ENCODE measurements at places on chromosomes 6 and 20.

DNA sequence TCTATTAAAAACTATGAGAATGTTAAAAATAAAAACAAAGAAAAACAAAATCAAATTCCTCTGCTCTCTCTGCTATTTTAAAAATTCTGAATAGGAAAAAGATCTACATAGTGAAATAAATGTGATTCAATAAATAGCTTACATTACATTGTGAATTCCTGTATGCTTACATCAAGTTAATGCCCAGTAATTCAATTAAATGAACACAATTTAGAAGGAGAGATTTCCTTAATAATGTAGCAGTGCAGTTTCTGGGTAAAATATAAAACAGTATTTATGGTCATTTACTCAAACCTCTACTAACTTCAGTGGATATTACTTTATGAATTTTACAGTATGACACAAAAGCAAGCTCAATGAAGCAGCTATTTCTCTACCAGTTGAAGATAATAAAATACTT is 594.6 kb downstream of the EYS start:
- no peak for DNase-seq

- DNase-seq: no peak
Measured at GRCh38 chr6:146224988-146225387, 196.1 kb downstream of the GRM1 start.

- DNase-seq: peak; percentile 21
Measured at GRCh38 chr6:4093288-4093687, 14.4 kb upstream of the FAM217A start.

DNA sequence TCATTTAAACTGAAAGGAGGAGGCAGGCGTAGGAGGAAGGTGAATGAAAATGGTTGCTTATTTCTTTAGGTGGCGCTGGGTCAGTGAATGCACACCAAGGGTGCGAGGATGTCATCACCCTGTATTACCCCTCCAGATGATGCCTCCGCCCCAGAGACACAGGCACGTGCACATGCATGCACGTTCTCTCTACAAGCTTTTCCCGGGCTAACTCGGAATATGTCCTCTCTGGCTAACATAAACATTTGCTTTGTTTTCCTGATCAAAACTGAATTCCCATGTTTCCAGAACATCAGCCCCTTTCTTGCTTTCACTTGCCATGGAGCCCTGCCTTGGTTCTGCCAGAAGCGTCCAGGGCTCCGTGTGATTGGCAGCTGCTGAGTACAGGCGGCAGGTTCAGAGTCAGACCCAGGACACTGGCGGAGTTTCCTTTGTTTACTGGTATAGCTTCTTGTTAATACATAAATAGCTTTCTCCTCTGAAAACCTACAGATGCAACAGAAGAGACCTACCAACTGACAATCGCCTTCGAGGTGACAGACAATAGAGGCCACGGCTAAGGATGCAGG is 131.2 kb upstream of the RPS6KA2 start:
- no peak for DNase-seq

- DNase-seq: no peak
Measured at GRCh38 chr20:60921022-60921622, 330.9 kb upstream of the CDH4 start.

DNA sequence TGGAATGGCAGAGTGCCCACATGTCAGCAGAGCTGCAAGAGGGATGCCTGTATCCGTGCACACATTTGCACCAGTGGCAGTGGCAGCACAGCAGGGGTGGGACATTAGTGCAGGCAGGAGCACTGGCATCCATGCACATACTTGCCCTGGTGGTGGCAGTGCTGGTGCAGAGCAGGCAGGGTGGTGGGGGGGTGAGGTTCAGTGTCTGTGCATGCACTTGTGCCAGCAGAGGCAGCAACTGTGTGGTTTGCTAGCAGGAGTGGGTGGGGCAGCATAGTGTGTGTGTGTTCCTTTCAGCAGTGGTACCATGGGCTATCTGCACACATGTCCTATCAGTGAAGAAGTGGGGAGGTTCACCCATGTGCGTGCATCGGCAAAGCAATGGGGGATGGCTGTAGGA is 151.6 kb downstream of the EPM2A start:
- DNase-seq: no peak

DNA sequence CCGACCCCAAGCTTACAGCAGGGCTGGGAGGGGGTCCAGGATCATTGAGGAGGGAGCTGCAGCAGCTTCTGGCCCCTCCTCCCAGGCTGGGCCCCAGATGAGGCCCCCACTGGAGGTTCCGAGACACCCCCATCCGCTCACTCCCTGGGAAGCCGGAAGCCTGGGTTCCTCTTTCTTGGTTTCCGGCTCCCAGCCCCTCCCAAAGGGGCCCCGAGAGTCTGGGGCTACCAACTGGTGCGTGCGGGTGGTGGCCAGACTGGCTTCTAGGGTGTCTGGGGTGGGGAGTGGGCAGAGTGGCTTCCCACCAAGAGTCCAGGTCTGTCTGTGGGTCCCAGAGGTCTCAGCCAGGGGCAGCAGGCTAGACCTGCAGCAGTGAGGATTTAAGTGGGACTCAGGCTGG is 2.2 kb downstream of the RGS19 start:
- DNase-seq: no peak

DNA sequence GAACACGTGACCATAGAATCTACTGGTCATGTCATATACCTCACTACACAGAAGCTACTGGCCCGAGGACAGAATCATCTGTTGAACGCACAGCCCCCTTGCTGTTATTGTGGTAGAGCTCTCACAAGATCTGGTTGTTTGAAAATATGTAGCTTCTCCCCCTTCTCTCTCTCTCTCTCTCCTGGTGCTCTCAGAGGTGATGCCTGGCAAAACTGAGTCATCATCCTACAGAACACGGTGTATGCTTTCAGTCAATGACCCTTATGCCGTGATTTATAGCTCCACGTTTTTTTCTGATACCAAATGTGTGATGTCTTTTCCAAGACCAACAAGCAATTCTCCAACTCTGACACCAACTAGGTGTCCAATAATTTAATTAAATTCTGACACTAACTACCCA is 13.0 kb upstream of the RBM24 start:
- DNase-seq: no peak

DNA sequence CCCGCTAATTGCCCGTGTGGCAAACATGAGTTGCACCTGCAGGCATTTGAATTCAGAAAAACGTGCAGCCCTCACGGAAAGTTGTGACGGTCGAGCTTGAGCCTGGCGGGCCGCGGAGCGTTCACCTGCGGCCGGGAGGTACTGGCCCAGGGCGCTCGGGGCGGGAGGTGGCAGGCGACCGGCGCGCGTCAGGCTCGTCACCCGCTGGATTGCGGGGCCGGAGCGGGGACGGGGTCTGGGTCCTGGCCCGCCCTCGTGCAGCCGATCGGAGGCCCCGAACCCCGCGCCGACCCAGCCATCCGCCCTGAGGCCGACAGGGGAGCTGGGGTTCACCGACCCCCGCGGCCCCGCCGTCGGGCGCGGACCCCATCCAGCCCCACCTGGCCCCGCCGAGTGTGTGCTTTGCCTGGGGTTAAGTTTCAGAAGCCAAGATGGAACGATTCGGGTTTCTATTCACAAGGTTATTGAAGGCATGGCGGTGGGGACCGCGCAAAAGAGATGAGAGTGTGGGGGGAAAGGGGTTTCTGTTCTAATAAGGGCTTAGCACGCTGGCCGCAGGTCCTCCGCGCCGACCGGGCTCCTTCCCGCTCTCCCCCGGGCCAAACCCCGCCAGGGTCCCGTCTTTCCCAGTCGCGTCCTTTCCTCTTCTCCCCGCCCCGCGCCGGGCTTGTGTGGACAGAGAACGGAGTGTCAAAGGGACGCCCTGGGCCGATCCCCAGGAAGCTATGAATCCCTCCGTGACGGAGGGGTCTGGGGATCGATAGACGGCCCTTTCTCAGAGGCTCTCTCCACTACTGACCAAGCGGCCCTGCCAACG is 1.6 kb upstream of the HEY2 start:
- no peak for DNase-seq

GRCh38 chr6:100517633-100518032 is 52.9 kb upstream of the SIM1 start:
- no peak for DNase-seq

DNA sequence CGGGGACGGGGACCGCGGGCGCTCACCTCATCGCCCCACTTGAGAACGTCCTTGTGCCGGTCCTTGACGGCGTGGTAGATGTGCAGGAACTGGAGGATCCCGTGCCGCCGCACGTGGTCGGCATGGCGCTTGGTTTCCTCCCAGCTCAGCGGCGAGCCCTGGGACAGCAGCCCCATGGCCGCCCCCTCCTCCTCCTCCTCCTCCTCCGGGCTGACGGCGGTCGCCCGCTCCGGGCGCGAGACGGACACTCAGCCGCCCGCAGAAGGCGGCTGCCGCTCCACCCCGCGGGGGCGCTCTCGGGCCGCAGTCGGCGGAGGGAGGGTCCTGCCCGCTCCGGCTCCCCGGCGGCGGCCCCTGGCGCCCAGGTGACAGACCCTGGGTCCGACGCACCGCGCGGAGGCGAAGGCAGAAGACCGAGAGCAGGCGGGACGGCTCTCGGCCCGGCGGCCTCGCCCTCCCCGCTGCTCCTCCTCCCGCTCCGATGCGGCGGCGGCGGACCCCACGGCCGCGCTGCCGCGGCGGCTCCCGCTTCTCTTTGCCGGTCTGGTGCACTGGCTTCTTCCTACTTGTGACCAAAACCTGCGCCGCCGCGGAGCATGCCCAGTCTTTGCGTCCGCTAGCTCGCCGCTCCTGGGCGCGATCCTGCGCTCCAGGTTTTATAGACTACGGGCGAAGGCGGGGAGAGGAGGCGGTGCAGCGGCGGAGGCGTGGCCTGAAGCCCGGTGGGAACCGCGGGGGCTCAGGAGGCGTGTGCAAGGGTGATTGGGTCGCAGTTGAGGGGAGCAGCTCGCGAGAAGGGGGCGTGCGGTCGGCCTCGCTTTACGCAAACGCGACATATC is at the start of gene GCLC:
Gene GCLC (minus strand): TSS at position 632 of the 839 bp plus-strand sequence. CDS start 456 bp downstream, at position 176.
- peak; percentile 73 for DNase-seq
